ENCODE measurements at places on chromosomes 1 and 21. TPM values are rescaled to one million over a fixed set of nuclear protein-coding genes. Genes with fewer than 3 reads are reported as not detected.

The RALGPS2 gene
- 5.4 TPM for total RNA-seq

The C1orf141 gene
- not detected for total RNA-seq

The RNU1-1 gene
- 1,290 TPM for total RNA-seq

The SEMA6C gene
- total RNA-seq: 5.7 TPM

The DMBX1 gene
- total RNA-seq: 0.05 TPM

The PADI1 gene
- 2.3 TPM for total RNA-seq

The TOMM40L gene
- total RNA-seq: 9.2 TPM

The SUCO gene
- total RNA-seq: 31.3 TPM

The PLEKHA6 gene
- total RNA-seq: 5.5 TPM

The OR2L13 gene
- not detected for total RNA-seq

The DISP3 gene
- 1.1 TPM for total RNA-seq

The PTPN14 gene
- total RNA-seq: 209 TPM

The HSD3B2 gene
- 1.2 TPM for total RNA-seq

All from Panc1 (cell line).